Thyroid gland (tissue), 4 donors: ENCODE measurements at places on chromosomes 7 and 10.

DNA sequence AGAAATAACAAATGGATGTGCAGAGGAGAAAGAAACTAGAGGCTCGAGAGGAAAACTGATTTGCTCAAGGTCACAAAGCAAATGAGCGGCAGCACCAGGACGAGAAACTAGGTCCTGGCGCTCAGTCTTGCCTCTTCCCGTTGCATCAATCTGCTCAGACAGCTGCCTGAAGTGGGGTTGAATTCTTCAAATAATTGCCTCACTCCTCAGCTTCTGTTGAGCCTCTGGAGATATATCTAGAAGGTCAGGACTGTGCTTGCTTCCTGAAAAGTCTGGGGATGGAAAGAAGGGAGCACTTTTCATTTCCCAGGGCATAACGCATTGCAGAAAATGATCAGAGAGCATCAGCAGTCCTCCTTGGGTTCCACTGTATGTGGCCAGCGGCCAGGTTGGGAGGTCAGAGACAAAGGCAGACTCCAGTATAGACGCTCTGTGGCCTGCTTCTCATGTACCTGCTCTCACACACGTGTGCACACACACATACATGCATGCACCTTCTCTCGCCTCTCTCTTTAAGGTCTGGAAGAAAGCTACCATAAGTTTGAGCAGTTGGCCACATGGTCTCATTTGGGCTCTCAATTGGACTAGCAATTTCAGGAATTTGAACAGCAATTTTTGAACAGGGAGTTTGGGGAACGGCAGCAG lies 83.7 kb upstream of the DUSP5 start:
- no peak for DNase-seq
- no peaks in the 10 kb centered on the region for H3K27me3 ChIP-seq
- no peak overlapping the region for H3K4me3 ChIP-seq
- H3K36me3 ChIP-seq, result no peaks in the 10 kb centered on the region

- no peaks in the 10 kb centered on the region for H3K27me3 ChIP-seq
- DNase-seq, result no peak
- H3K36me3 ChIP-seq, result no peaks in the 10 kb centered on the region
- no peak overlapping the region for H3K27ac ChIP-seq
- H3K4me1 ChIP-seq, result peaks cover 5% of the 10 kb centered on the region
- H3K4me3 ChIP-seq, result no peak overlapping the region
Observed at GRCh38 chr10:95509251-95509650, 51.9 kb downstream of the SORBS1 start.

- no peak overlapping the region for H3K4me3 ChIP-seq
- no peaks in the 10 kb centered on the region for H3K27me3 ChIP-seq
- DNase-seq, result no peak
- H3K4me1 ChIP-seq, result no peaks in the 10 kb centered on the region
Observed at GRCh38 chr7:409339-410281, 110.0 kb downstream of the PDGFA start.

- H3K27me3 ChIP-seq, result peaks cover 92% of the 10 kb centered on the region
- peaks cover 55% of the 10 kb centered on the region for H3K4me1 ChIP-seq
- no peaks in the 10 kb centered on the region for H3K36me3 ChIP-seq
- H3K4me3 ChIP-seq, result no peak overlapping the region
Observed at GRCh38 chr10:100743626-100744135, 1.7 kb upstream of the PAX2 start.
